ENCODE measurements at places on chromosomes 1 and 21.

DNA sequence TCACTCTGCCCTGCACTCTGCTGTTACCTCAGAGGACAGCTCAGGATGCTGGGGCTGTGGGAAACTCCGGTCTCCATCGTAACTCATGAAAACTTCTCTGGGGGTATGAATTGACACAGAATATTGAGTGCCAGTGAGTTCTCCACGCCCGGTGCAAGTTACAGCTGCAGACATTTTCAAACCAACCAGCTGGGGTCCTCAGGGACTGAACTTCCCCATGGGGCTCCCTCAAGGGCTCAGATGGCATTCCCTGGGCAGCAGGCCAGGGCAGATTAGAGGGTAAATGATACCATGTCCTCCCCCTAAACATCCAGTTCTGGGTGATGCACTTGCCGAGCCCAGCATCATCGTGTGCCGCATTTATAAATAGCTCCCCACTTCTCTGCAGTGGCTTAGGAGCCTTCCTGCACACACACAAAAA lies 27.8 kb upstream of the CCSAP start:
- DNase-seq, result no peak

DNA sequence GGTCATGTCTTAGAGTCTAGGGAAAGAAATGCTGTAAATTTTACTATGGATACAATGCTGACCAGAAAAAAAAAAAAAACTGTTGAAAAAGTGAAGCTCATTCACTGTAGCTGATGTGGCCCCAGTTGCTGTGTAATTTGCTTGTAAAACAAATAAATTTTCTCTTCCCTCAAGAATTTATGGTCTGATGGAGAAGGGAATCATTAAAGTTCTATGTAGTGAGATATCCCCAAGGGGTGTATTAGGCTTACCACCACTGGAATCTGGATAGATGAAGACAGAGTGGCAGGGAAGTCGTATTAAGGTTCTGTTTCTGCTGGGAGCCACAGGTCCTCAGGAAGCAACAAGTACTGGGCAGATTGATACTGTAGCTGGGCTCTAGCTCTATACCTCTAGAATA lies 860.0 kb downstream of the LTN1 start:
- DNase-seq, result no peak

DNA sequence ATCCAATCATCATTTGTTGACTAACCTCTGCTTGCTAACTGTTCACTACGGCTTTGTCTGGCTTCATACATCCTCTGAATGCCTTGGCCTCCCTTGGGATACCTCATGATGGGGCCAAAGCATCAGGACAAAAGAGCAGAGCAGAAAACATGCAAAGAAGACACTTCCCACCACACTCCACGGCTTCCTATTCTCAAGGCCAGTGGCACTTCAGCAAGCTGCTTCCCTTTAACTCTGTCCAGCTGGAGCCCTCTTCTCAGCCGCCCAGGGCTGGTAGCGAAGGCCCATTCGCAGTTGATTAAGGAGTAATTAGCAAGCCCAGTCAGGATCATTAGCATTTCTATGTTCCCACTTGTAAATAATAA lies 224.3 kb upstream of the FGGY start:
- no peak for DNase-seq

GRCh38 chr1:91830242-91831131 lies 55.5 kb downstream of the TGFBR3 start:
- DNase-seq, result no peak

Measured in effector memory CD4-positive, alpha-beta T cell (primary cell).